Germinal center (tissue), 1 donor: ENCODE measurements at places on chromosomes 5 and 9.

DNA sequence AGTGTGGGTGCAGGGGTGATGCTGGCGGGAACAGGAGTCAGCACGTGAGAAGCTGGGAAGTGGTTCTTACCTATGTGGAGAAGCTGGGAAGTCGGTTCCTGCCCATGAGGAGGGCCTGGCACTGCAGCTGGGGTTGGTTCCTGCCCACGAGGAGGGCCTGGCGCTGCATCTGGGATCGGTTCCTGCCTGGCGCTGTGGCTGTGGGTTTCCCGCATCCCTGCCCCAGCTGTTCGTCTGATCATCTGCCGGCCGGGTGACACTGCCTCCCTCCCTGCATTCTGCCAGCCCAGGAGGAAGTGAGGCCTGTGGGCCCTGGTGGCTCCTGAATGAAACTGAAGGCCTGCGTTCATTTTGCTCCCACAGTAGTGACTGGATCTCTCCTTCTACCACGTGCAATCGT, 5.1 kb downstream of the OBP2A start:
- DNase-seq, result no peak

DNA sequence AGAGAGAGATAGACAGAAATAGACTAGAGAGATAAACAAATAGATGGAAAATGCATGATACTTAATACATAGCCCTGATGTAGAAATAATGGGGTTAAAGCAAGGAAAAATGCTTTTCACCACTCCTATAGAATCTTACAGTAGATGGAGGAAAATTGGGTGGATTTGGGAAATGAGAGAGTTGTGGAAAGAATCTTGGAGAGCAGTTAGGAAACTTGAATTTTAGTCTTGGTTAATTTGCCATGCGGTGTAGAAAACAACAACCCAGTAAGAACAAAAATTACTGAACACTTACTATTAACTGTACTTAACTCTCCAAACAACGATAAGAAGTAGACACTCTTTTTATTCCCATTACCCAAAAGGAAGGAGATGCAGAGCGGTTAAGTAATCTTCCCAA, 329.8 kb downstream of the ZNF608 start:
- DNase-seq, result no peak

DNA sequence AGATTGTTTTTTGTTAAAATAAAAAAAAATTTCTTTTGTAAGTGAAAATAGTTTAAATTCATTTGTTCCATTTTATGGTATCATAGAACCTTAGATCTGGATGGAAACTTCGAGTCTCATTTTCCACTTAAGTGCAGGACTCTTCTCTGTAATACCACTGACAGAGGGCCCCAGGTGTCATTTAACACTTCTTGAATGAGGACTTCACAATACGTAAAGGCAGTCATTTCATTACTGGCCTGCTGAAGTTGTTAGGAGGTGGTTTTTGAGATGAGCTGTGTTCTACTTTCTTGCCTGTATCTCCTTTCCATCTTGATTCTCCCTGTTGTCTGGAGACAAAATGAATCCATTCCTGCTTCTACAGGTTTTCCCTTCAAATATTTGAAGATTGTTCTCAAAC, 455.3 kb downstream of the DMRT2 start:
- DNase-seq, result no peak

DNA sequence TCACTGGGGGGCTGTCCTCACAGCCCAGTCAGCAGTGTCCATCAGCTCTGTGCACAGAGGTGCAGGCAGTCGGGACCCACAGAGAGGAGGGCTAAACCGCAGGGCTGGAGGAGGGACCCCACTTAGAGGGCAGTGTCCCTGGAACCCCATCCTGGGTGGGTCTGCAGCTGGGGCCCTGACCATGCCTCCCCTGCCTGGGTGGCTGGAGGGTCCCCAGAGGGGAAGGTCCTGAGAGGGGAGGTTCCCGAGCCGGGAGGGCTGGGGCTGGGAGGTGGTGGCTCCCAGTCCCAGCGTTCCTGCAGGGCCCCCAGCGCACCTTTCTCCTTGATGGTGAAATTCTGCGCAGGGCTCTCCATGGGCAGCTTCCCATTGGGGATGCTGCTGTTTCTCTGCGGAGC, 32.7 kb downstream of the EXOC3 start:
- DNase-seq, result no peak

DNA sequence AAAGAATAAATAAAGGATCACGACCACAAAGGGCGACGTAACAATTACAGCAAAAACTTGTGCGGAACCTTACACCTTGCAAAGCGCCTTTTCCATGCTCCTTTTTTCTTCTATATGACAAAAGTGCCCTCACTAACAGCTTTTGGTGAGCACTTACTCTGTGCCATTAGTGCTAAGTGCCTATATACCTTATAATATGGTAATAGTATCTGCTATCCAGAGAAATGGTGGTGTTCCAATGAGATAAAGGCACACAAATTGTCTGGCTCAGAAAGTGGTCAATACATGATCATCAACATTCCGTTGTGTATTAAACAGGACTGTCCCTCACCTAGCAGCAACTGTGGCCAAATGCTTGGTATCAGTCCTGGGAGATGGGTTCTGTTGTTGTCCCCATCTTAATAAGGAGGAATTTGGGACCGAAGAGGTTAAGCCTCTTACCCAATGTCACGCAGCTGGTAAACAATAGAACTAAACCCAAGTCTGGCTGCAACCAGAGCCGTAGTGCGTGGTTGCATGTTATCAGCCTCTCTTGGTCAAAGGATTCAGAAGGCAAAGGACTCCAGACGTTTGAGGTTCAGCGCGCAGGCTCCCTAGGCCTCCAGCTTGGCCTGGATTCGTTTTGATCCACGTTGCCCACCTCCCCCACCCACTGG, 564 bp upstream of the TOR2A start:
- no peak for DNase-seq

DNA sequence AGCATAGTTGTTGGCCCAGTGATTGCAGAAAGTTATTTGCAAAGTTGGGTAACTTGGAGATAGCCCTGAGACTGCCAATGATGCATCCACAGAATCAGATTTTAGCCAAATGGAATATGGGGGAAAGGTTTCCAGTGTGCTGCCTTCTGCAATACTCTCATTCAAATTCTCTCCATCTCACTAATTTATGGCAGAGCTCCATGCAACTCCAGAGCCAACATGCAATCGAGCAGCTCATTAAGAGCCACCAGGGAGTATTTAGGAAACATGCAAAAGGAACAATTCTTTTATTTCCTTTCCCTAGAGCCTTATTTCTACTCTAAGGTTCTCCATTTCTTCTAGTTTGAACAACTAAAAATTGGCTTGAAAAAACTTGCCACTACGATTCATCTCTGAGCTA, 135.9 kb upstream of the MARCHF11 start:
- no peak for DNase-seq

GRCh38 chr5:173671121-173671949, 54.9 kb upstream of the BOD1 start:
- no peak for DNase-seq

DNA sequence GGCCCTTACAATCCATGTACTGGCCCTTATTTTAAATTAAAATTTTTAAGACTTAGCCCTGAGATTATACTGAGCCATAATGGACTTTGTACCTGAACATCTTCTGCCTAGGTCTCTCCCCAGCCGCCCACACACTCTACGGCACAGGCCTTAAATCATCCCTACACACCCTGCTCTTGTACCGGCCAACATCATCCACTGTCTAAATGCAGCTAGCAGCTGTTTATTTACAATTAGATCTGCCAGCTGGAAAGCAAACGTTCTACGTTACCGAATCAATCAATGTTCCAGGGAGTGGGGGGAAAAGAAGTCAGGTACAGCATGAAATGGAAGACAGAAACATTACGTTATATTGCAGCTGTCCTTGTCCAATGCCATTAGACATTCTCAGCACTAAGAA, 88.4 kb upstream of the GRAMD2B start:
- DNase-seq, result no peak

DNA sequence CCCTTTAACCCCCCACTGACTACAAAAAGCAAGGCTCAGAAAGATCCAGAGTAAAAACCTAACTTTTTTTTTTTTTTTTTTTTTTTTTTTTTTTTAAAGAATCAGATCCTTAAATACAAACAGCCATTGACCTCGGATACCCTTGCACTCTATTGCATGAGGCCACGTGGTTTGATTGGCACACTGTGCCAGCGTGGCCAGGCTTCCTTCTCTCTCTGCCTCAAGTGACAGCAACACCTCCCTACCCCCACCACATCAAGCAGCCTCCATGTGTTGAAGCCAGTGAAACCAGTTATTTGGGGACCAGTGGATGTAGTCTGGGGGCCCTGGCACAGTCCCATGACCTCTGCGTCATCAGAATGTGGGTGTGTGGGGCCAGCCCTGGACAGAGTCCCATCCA, 71.4 kb downstream of the OTULIN start:
- DNase-seq, result no peak
